ENCODE measurements at places on chromosomes 12 and 14.
A peak's percentile ranks its signal among the peaks of the same experiment; 100 is the strongest.

GRCh38 chr12:57001448-57001906 lies 4.9 kb downstream of the ZBTB39 start:
- peak; percentile 52 for DNase-seq

- no peak for DNase-seq
Observed at GRCh38 chr14:61257469-61258057, 23.6 kb downstream of the TMEM30B start.

- DNase-seq = no peak
Observed at GRCh38 chr12:78086553-78087362, 256.1 kb downstream of the NAV3 start.

DNA sequence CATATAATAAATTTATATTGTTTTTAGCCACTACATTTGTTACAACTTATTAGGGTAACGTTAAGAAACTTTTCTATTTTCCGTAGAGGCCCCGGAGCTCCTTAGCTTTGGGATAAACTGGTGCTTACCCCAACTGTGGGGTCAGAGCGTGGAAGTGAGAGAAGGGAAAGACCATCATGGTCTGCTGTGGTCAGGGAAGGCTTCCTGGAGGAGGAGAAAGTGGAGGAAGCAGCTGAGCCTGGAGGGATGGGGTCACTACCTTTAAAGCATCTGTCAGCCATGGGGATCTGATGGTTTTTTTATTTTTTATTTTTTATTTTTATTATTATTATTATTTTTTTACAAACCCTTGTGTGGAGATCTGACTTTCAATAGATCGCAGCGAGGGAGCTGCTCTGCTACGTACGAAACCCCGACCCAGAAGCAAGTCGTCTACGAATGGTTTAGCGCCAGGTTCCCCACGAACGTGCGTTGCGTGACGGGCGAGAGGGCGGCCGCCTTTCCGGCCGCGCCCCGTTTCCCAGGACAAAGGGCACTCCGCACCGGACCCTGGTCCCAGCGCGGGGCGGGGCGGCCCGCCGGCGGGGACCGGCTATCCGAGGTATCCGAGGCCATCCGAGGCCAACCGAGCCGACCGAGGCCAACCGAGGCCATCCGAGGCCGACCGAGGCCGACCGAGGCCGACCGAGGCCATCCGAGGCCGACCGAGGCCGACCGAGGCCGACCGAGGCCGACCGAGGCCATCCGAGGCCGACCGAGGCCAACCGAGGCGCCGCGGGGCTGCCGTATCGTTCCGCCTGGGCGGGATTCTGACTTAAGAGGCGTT lies 1101.2 kb upstream of the TMEM132C start:
- DNase-seq = peak; percentile 77

DNA sequence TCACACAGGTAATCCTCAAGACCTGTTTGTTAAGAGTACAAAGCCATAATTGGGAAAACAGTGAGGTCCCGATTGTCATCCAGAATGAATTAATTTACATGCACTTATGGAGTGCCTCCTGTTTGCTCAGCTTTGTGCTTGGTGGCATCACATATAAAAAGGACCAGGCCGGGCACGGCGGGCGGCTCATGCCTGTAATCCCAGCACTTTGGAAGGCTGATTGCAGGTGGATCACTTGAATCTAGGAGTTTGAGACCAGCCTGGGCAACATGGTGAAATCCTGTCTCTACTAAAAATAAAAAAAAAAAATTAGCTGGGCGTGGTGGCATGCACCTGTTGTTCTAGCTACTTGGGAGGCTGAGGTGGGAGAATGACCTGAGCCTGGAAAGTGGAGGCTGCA lies 247.4 kb downstream of the CACNA1C start:
- no peak for DNase-seq

DNA sequence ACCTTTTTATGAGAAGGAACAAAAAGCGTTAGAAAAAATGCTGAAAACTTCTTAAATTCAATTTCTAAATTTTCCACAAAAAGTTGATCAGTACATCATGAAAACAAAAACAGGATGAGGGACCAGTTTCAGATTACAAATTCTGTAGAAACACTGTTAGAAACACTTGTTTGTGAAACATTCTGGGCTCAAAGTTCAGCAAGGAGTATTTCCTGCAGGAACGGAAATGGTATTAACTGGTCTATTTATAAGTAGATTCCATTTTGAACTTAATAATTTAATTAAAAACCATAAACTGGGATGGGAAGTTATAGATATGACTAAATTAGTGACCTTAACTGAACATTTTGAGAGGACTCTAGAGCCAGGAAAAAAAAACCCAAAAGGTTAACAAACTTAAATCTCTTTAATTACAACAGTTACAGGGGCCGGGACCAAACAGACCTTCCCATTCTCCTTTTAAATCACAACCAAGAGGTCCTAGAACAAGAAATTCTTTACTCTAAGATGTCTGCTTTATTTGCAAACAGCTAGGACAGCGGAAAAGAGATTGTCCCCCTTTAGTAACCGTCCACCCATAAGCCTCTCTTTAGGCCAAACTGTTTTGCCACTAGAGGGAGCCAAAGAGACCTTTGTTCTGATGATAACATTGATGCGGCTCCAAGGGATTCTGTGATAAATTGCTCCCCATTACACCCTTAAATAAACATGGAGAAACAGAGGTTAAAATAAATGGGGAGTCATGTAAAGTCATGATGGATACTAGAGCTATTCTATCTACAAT lies 69.0 kb upstream of the RERGL start:
- DNase-seq = peak; percentile 7

GRCh38 chr12:108856428-108857157 lies 790 bp downstream of the SSH1 start:
- peak; percentile 53 for DNase-seq

GRCh38 chr14:35046751-35047536 lies 872 bp downstream of the FAM177A1 start:
- DNase-seq = no peak

DNA sequence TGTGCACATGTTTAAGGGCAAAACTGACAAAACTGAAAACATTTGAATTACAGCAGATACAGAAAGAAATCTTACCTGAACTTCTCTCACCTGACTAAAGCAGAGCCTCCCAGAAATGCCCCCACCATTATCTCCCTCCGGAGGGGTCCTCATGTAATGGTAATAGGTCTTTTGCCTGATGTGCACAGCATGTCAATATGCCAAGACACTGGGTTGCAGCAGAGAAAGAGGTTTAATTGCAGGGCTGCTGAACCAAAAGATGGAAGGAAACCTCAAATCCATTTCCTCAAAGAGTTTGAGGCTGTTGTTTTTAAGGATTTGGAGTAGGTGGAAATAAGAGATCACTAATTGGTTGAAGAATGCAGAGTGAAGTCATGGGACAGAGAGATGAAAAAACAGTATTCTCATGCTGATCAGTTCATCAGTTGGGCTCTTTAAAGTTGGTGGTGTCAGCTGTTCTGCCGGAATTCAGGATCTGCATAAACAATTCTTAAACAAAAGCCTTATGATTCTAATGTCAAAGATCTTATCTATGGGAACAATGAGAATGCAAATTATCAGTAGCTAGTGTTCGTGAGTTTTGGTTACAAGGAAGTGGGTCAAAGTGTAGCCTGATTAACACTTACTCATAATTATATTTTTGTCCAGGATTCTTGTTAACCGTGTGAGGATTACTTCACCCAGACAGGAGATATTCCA lies 18.2 kb downstream of the ANG start:
- no peak for DNase-seq

GRCh38 chr12:87439990-87440827 lies 589.0 kb downstream of the C12orf50 start:
- DNase-seq = no peak

DNA sequence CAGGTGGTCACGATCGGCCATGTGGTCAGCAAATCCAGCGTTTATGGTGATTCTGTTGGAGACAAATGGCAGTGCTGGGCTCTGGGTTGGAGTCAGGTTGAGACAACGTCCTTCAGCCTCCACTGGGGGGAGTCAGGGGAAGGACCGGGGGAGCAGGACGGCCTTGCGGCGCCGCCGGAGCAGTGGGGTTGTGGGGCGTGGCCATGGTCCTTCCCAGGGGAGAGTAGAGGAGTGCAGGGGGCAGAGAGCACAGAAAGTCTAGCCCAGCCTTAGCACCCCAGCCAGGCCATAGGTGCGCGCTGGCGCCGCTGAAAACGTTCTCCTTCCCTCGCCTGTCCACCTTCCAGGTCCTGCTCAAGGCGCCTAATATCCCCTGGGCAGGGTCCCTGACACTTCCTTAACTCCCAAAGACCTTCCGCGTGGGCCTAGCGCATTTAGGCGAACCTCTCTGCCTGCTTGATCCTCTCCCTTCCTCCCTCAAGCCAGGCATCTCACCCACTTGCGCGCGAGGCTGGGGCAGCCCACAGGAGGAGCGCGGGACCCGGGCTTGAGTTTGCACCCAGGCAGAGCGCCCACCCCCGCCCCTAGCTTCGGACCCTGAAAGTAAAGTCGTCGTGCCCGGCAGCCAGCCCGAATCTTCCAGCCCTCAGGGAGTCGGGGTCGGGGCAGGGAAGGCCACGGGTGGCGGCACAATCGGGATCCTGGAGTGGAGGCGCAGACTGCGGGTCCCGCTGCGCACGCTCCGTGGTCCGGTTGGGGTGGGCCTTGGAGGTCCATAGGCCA lies 3.1 kb upstream of the KIF26A start:
- DNase-seq = no peak

DNA sequence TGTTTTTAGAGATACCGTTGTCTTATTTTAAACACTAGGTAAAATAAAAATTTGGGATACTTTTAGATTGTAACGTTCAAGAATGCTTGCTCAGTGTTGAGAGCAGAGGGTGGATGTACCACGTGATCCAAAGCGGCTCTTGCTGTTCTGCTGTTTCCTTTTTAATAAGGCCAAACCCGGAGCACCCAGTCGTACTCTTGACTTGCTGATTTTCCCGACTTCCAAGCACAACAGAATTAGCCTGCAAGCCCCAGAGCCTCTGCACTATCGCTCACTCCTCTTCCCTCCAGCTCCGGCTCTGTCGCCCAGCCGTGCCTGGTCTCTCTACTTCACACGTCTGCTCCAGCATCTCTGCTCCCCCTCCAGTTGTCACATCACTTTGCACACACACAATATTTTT lies 77.3 kb downstream of the EMP1 start:
- no peak for DNase-seq

GRCh38 chr12:92650228-92650822 lies 52.5 kb upstream of the PLEKHG7 start:
- DNase-seq = no peak

DNA sequence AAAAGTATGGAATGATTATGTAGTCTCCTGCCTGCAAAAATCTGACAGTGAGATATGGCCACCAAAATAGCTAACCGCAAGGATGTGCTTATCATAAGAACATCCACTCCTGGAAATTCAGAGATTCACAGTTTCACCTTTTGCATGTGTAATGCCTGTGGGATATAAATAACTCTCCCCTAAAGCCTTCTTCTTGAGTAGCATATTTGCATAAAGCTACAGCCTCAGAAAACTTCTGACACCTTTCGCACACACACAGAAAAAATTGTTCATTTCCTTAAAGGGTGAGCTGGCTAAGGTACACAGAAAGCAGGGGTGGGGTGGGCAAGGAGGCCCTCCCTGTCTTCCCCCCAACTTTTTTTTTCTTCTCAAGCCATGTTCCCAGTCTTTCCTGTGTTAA lies 3.1 kb upstream of the IGF1 start:
- DNase-seq = no peak

DNA sequence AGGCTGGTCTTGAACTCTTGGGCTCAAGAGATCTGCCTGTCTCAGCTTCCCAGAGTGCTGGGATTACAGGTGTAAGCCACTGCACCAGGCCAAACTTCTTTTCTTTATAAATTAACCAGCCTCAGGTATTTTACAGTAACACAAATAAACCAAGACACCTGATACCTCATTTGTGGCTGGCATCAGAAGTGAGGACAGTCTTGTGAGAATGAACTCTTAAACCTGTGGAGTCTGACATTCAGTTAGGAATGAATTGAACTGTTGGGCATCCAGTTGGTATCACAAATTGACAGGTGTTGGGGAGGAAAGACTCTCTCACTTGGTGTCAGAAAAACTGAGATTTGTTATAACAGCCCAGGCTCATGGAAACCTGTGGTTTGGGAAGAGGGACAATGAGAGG lies 120.5 kb downstream of the DENND5B start:
- DNase-seq = no peak

DNA sequence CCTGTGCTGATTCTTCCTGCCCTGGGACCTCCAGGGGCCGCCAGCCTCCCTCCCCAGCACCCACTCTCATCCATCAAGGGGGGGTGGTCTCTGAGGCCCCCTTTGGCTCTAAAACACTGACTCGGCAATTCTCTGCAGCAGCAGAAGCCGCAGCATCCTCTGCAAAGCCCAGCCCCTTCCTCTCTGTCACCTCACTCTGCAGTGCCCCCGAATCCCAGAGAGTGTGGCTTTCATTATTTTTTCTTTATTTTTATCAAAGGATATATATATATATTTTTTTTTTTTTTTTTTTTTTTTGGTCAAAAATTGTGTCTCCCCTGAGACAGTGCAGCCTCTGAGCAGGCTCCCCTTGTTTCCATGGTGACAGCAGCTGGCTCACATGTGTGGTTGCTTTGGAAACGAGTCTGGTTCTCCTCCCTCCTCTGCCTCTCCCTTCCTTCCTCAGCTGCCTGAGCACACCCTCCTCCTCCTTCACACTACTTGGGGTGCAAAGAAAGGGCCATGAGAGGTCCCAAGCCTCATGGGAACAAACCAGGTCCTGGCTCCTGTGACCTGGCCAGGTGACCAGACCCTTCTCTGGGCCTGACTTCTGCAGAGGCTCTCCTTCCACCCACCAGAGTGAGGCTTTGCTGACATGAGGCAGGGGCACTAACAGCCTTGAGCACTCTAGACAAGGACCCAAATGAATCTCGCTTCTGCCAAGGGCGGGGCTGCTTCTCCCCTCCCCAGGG lies 100.5 kb downstream of the LRRC74A start:
- peak; percentile 75 for DNase-seq

DNA sequence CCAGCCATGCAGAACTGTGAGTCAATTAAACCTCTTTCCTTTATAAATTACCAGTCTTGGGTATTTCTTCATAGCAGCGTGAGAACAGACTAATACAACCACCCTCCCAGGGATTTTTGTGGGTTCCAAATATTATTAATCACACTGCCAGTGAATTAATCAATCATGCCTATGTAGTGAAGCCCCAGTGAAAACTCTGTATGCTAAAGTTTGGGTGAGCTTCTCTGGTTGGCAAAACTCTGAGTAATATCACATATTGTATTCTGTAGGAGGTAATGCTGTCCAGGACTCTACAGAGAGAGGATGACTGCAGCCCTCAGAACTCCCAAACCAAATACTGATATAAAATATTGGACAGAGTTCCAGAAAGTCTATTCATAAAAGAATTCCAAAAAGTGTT lies 216.9 kb downstream of the RPAP3 start:
- DNase-seq = no peak

GRCh38 chr12:124904306-124905098 lies 9.9 kb downstream of the UBC start:
- no peak for DNase-seq

DNA sequence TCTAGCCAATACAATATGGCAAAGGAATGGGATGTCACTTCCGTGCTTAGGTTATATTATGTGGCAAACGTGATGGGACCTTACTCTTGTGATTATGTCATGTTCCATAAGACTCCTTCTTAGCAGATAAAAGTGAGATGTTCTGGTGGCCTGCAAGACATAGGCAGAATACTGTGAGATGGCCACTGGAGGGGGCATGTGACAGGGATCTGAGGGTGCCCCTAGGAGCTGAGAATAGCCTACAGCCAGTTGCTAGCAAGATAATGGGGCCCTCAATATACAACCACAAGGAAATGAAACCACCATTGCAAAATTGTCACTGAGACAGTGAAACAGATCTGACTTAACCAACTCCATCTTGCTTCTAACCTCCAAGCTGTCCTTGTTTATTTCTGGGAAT lies 151.4 kb upstream of the SSTR1 start:
- no peak for DNase-seq

- no peak for DNase-seq
Observed at GRCh38 chr12:2120982-2121758, 68.4 kb downstream of the CACNA1C start.
